Breast epithelium (tissue), 4 donors: ENCODE measurements at places on chromosomes 5 and 9. TPM values are rescaled to one million over a fixed set of nuclear protein-coding genes. Genes with fewer than 3 reads are reported as not detected.

Gene ZNF300
- 4.6 TPM for total RNA-seq

Gene ARL14EPL
- not detected for total RNA-seq

Gene TENT4A
- total RNA-seq = 24.8 TPM

Gene TNIP1
- 65.3 TPM for total RNA-seq

Gene SPATA6L
- total RNA-seq = 1.4 TPM

Gene C5orf58
- total RNA-seq = not detected

Gene RFESD
- 3.4 TPM for total RNA-seq

Gene GPR151
- total RNA-seq = not detected

Gene RANBP3L
- 22.2 TPM for total RNA-seq

Gene VPS13A
- total RNA-seq = 26.7 TPM

Gene ADRA1B
- 0.33 TPM for total RNA-seq

Gene CBY3
- not detected for total RNA-seq

Gene ASTN2
- 13.8 TPM for total RNA-seq

Gene AQP3
- 19.0 TPM for total RNA-seq

Gene F12
- total RNA-seq = 2.9 TPM

Gene PCDHB2
- 3.8 TPM for total RNA-seq

Gene NME5
- 3.9 TPM for total RNA-seq

Gene AIF1L
- total RNA-seq = 22.5 TPM

Gene IL33
- 11.7 TPM for total RNA-seq

Gene FREM1
- 12.2 TPM for total RNA-seq

Gene GABBR2
- total RNA-seq = not detected

Gene MCC
- 24.3 TPM for total RNA-seq

Gene TAF11L10
- total RNA-seq = not detected

Gene TRMO
- total RNA-seq = 35.4 TPM

Gene TAF11L4
- not detected for total RNA-seq

Gene TEX53
- not detected for total RNA-seq

Gene DMRT2
- 5.2 TPM for total RNA-seq

Gene DPH7
- total RNA-seq = 23.4 TPM

Gene N4BP3
- 9.8 TPM for total RNA-seq

Gene NR2F1-AS1
- 15.2 TPM for total RNA-seq

Gene PCDH1
- 65.9 TPM for total RNA-seq

Gene PLAC8L1
- not detected for total RNA-seq

Gene PTGDS
- total RNA-seq = 48.2 TPM

Gene CCDC187
- not detected for total RNA-seq

Gene SERF1A
- total RNA-seq = 4.8 TPM

Gene SMIM33
- total RNA-seq = not detected

Gene LEAP2
- total RNA-seq = 2.9 TPM

Gene C9orf152
- 10.2 TPM for total RNA-seq

Gene ZDHHC11
- 9.5 TPM for total RNA-seq

Gene STK32A
- total RNA-seq = 2.0 TPM

Gene ROPN1L
- 2.9 TPM for total RNA-seq

Gene PRLR
- total RNA-seq = 2.6 TPM

Gene PCDHGA4
- total RNA-seq = 6.4 TPM

Gene F2RL2
- total RNA-seq = under 0.01 TPM

Gene HTR4
- 0.15 TPM for total RNA-seq
